ENCODE measurements at places on chromosomes 11 and 22.

GRCh38 chr11:120599816-120600420 is 88.4 kb downstream of the GRIK4 start:
- no peak for DNase-seq

DNA sequence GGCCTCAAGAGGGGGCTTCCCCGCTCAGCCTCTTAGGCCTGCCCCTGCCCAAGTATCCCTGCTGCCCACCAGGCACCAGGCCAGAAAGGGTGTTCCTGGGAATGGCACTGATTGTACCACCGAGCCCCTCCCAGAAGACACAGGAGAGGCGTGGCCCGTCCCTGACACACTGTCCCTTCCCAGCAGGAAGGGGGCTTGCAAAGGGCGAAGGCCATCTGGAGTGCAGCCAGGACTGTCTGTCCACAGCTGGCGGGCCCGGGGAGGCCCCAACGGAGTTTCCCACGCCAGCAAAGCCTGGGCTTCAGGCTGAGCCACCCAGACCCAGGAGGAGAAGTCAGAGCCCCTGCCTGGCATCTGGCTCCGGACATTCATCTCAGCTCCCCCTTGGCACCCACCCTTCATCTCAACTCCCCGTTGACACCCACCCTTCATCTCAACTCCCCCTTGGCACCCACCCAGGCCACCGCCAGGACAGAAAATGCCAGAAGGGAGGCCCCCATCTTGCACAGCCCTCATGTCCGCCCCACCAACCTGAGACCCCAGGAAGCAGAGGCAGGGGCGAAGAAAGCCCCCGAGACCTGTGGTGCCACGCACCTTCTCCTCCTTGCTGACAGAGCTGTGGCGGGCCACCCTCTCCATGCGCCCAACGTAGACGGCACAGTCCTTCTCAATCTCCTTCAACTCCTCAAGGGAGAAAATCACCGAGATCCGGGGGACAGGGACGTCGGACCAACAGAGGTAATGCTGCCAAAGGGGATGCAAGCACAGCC is 19.4 kb downstream of the TUBGCP6 start:
- no peak for DNase-seq

DNA sequence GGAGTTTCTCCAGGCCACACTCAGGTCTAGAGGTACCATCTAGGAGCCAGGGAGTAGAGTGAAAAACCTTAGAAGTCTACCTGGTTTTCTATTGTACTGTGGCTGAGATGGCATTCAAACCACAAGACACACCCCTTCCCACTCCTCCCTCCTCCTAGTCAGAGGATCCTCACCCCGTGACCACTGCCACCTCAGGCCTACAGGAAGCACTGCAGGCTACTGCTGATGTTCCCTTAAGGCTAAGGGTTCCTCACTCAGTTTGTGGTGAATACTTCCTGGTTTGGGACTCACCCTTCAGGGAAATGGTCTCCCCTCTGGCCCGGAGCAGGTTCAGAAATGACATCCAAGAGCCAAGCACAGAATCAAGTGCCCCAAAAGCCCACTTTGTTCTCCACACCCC is 1293.9 kb downstream of the JRKL start:
- DNase-seq = no peak

- DNase-seq = peak; percentile 65
Measured at GRCh38 chr11:48073031-48073861, 92.9 kb downstream of the PTPRJ start.

GRCh38 chr22:22818861-22819855 is 68.5 kb upstream of the IGLL5 start:
- no peak for DNase-seq

GRCh38 chr11:73652046-73652730 is 5.8 kb downstream of the PLEKHB1 start:
- no peak for DNase-seq

All from inflammatory macrophage treated with lipopolysaccharide for 1 hour (primary cell).